Ureter (tissue), 1 donor: ENCODE measurements at places on chromosomes 7 and 10. TPM values are rescaled to one million over a fixed set of nuclear protein-coding genes. Genes with fewer than 3 reads are reported as not detected.

GRCh38 chr7:102075126-102075525, 211.5 kb upstream of the SH2B2 start:
- no peak for DNase-seq

DNA sequence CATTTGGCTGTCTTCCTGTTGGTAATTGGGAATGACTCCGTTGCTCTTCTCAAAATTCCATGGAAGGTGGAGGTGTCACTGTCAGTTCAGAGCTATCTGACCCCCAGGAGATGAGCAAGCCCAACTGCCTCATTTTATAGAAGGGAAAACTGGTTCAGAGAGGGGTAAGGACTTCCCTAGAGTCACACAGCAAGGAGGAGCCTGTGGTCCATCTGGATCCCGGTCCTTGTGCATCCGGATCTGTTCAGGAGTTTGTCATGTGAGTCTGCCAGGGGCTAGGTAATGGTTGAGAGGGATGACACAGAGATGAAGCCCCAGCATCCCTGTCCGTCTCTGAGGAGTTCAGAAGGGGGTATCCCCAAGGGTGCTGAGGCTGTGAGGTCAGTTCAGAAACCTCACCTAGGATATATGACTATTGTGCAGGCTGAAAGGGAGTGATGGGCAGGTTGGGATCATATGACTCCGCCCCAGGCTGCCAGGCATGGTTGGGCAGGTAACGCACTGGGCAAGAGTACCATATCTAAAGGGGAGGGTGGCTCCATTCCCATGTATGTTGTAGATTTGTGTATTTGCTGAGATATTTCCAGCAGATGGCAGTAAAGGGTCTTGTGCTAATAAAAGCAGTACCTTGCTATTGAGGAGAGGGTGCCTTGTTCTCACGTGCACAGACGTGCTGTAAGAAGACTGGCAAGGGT, 16.0 kb upstream of the SLC29A3 start:
- no peak for DNase-seq

GRCh38 chr7:141838581-141838980, 2.7 kb downstream of the PRSS37 start:
- DNase-seq, result no peak

DNA sequence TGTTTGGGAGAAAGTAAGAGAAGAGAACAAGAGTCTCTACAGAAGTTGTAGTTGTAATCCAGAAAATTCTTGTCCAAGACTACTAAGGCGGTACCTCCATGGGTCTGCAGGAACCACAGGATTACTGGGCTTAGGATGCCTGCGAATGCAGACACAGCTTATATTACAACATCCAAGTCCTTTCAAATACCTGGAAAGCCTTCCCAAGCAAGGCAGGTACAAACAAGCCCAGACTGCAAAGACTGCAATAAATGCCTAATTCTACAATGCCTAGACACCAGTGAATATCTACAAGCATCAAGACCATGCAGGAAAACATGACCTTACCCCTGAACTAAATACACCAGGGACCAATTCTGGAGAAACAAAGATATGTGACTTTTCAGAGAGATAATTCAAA, 178.2 kb downstream of the ARL4A start:
- DNase-seq, result no peak

DNA sequence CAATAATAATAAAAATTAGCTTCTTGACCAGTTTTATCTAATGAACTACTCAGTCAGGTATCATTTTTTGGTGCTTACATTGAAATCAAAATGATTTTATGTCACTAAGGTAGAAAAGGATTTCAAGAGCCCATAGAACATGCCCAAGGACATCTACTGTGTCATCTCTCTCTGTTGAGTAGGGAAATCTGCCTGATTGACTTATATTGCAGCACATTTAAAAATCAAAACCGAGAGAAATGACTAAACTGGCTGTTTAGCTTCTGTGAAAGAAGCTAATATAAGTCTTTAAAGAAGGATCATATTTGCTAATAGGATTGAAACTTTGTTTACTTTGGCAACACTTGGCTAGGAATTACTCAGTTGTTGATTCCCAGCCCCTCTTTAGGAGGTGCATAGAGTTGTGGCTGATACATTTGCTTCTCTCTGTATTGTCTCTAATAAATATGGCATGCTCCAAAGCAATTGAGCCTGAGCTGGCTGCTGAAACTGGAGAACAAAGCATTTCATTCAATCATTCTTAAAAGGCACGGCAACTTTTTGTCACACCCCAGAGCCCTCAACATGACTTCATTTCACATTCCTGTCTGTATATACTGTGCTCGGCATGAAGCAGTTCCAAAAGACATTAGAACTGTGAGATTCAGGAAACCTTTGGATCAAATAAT, 1096.9 kb upstream of the POT1 start:
- no peak for DNase-seq

DNA sequence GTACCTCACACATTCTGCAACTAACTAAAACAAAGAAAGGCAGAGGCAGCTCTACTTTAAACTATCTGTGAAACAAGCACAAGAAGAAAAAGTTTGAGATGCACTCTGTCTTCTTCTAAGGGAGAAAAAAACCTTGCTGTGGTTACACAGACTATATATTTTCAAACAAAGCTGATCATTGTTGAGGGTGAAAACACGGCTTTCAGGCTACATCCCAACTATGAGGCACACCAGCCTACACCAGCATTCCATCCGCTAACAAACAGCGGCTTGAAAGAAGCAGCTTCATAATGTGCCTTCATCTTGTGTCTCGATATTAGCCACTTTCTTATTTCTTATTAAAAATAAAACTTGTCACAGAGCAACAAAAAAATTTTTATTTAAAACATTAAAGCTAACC, 79.1 kb downstream of the USP6NL start:
- no peak for DNase-seq

GRCh38 chr10:114181971-114182370, 2.8 kb downstream of the TDRD1 start:
- DNase-seq, result no peak

GRCh38 chr10:102146971-102147428, 5.2 kb upstream of the NOLC1 start:
- no peak for DNase-seq

GRCh38 chr10:112838784-112839481, 111.1 kb upstream of the TCF7L2 start:
- DNase-seq, result no peak

DNA sequence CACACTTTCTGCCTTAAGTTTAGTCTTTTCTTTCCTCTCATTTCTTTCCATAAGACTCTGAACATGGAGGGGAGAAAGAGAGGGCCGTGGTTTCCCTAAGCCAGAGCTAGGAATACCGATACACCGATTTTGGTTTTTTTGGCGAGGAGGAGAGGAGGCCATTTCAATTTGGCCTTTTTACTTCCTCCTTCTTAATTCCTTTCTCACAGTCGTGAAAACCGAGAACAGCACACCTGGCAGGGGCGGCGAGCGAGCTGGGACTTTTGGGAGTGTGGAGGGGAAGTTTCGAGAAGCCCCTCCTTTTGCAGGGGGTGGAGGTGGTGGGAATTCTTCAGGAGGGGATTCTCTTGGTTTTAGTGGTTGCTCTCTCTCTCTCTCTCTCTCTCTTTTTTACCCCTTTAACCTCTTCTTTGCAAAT, 6.2 kb downstream of the GATA3 start:
- DNase-seq, result no peak

The ELMO1 gene
- total RNA-seq, result 51.9 TPM

The CTAGE15 gene
- total RNA-seq, result 2.9 TPM

The ADIRF gene
- 790 TPM for total RNA-seq

The DGKI gene
- 3.3 TPM for total RNA-seq

The SEMA3E gene
- total RNA-seq, result 24.0 TPM

The OR13A1 gene
- 1.4 TPM for total RNA-seq

The TMEM213 gene
- not detected for total RNA-seq

The CDCA7L gene
- 12.0 TPM for total RNA-seq

The CREM gene
- total RNA-seq, result 32.6 TPM

The DNA2 gene
- 4.4 TPM for total RNA-seq

The ZWINT gene
- 4.9 TPM for total RNA-seq
